ENCODE measurements at places on chromosomes 5 and 9. TPM values are rescaled to one million over a fixed set of nuclear protein-coding genes. Genes with fewer than 3 reads are reported as not detected.
A peak's percentile ranks its signal among the peaks of the same experiment; 100 is the strongest.

GRCh38 chr5:141747152-141748141, 65.4 kb upstream of the ARAP3 start:
- H3K27me3 ChIP-seq: peaks cover 29% of the 10 kb centered on the region
- no peak overlapping the region for H3K4me3 ChIP-seq

Gene IRX1
- total RNA-seq: not detected

GRCh38 chr5:31639481-31640411, 815 bp downstream of the PDZD2 start:
- H3K27me3 ChIP-seq: no peaks in the 10 kb centered on the region
- peaks cover 28% of the 10 kb centered on the region for H3K4me1 ChIP-seq
- H3K27ac ChIP-seq: peak overlapping the region; percentile 81
- DNase-seq: peak; percentile 36

GRCh38 chr9:80218328-80218727, 646.6 kb downstream of the TLE4 start:
- no peaks in the 10 kb centered on the region for H3K36me3 ChIP-seq
- H3K4me1 ChIP-seq: no peaks in the 10 kb centered on the region
- H3K4me3 ChIP-seq: no peak overlapping the region
- DNase-seq: no peak

GRCh38 chr5:151718646-151719045, 31.9 kb upstream of the SPARC start:
- peak overlapping the region; percentile 65 for H3K27ac ChIP-seq
- H3K4me1 ChIP-seq: no peaks in the 10 kb centered on the region
- no peak overlapping the region for H3K4me3 ChIP-seq
- no peaks in the 10 kb centered on the region for H3K27me3 ChIP-seq

GRCh38 chr9:31671011-31671410, 713.4 kb upstream of the ACO1 start:
- no peaks in the 10 kb centered on the region for H3K27me3 ChIP-seq
- no peak overlapping the region for H3K27ac ChIP-seq
- no peak overlapping the region for H3K4me3 ChIP-seq
- DNase-seq: no peak

GRCh38 chr5:108556441-108557145, 174.7 kb upstream of the FBXL17 start:
- no peak overlapping the region for H3K4me3 ChIP-seq
- no peak for DNase-seq
- no peaks in the 10 kb centered on the region for H3K27me3 ChIP-seq
- no peaks in the 10 kb centered on the region for H3K4me1 ChIP-seq
- H3K27ac ChIP-seq: no peak overlapping the region

- no peaks in the 10 kb centered on the region for H3K27me3 ChIP-seq
- no peaks in the 10 kb centered on the region for H3K36me3 ChIP-seq
- no peak overlapping the region for H3K27ac ChIP-seq
- H3K4me3 ChIP-seq: no peak overlapping the region
- H3K4me1 ChIP-seq: peaks cover 13% of the 10 kb centered on the region
Observed at GRCh38 chr9:110189559-110190320, 18.2 kb downstream of the C9orf152 start.

Gene PCDHGA5
- 7.1 TPM for total RNA-seq

Gene ADGRD2
- not detected for total RNA-seq

Gene TNFSF15
- total RNA-seq: 0.09 TPM

DNA sequence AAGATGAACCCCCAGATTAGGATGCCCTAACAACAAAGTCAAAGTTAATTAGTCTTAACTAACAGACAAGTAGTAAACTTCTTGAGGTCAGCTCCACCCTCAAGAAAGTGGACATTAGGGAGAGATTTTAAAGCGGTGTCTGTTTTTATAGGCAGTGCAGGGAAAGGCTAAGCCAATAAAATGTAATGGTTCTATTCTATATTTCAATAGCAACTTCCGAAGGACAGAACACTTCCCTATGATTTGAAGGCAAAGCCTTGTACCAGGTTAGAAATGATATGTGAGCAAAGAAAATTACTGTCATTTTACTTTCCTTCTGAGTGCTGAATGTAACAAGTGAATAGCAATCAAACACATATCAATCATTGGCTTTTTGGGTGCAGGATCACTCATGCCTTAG, 455.2 kb downstream of the ISL1 start:
- no peaks in the 10 kb centered on the region for H3K36me3 ChIP-seq
- DNase-seq: no peak
- H3K27me3 ChIP-seq: no peaks in the 10 kb centered on the region
- no peak overlapping the region for H3K4me3 ChIP-seq
- H3K4me1 ChIP-seq: no peaks in the 10 kb centered on the region

DNA sequence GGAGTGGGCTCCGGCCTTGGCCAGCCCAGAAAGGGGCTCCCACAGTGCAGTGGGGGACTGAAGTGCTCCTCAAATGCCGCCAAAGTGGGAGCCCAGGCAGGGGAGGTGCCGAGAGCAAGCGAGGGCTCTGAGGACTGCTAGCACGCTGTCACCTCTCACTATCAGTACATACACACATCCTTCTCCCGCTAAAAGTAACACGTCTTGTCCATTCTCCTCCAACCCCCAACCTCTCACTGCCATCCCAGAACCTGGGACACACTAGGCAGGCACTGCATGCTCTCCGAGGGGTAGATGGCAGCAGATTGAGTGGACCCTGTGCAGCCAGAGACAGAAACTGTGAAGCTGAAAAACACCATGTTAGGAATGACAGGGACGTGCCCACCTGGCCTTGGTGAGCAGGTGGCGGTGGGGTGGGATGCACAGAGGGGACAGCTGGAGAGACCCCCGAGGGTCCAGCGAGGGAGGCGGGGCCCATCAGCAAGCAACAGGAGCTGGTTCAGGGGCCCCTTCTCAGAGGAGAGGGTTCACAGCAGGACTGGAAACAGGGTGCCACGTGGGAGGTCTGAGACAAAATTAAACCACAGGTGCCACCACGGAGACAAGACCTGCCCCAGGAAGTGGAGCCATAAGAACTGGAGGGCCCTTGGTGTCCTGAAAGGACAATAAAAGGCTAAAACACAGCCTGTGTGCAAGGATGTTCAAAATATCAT, 16.9 kb downstream of the SEMA4D start:
- no peaks in the 10 kb centered on the region for H3K27me3 ChIP-seq
- H3K36me3 ChIP-seq: no peaks in the 10 kb centered on the region
- no peak for DNase-seq
- peaks cover 26% of the 10 kb centered on the region for H3K4me1 ChIP-seq
- H3K27ac ChIP-seq: no peak overlapping the region

DNA sequence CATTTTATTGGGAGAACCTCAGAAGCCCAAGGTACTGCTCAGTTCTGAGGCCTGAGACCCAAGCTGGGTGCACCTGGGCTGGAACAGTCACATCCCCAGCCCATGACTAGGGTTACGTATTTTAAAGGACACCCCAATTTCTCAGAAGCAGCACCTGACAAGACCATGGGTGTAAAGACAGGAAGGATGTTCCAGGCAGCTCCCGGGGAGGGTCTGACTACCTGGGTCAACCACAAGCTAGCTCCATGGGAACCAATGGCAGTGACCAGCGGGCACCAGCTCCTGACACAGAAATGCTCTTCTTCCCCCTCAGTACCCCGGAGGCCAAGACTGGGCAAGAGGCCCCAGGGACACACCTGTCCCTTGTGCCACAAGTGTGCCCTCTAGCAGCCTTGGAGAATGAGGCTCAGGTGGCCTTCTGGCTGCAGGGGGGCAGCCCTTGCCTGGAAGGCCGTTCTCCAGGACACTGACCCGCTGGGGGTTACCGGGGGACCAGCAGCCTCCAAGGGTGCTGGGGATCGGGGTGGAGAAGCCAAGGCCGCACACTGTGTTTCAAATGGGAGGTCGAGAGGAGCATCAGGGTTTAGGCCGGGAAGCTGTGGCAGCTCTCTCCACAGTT, 52.6 kb downstream of the IPPK start:
- peaks cover 34% of the 10 kb centered on the region for H3K4me1 ChIP-seq
- H3K36me3 ChIP-seq: peaks cover 96% of the 10 kb centered on the region
- no peaks in the 10 kb centered on the region for H3K27me3 ChIP-seq

GRCh38 chr9:126874546-126875314, 14.3 kb downstream of the ZBTB34 start:
- no peak overlapping the region for H3K4me3 ChIP-seq
- DNase-seq: no peak
- H3K27me3 ChIP-seq: no peaks in the 10 kb centered on the region
- H3K36me3 ChIP-seq: peaks cover 6% of the 10 kb centered on the region

Gene SPINK7
- not detected for total RNA-seq

Gene TRIM36
- 0.13 TPM for total RNA-seq

DNA sequence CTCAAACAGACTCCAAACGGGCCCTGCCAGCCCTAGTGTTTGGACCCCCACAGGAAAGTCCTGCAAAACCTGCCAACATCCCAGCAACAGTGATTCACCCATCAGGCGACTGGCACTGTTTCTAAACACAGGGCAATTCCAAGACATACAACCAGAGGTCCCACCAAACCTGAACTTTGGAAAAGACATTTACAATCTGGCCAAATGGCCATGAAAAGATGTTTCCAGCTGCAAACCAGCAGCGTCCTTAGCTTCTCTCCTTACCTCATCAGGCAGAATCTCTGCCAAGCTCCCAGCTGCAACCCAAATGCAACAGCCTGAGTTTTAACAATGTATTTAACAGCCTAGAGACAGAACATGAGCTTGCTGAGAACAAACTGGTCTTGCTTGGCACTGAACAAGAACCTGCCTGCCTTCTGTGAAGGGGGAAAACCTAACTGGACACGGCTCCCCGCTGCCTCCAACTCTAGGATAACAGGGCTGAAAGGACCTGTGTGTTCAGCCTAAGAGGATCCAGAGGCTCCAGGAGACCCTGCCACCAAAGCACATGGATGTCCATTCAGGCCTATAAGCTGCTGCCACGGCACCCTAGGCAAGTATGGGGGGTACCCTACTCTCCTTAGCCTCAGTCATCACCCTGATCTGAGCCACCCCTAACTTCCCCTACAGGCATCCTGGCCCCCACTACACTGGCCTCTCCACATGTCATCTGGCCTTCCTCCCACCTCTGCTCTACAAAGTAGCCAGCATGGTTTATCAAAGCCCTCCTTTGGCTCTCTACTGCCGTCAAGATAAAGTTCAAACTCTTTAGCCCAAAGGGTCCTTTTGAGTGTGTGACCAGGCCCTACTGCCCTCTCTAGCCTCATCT, 5.6 kb downstream of the P4HA2 start:
- H3K27ac ChIP-seq: peak overlapping the region; percentile 35
- peak; percentile 65 for DNase-seq
- H3K36me3 ChIP-seq: peaks cover 16% of the 10 kb centered on the region
- H3K4me1 ChIP-seq: peaks cover 98% of the 10 kb centered on the region
- H3K4me3 ChIP-seq: no peak overlapping the region

Gene FRRS1L
- total RNA-seq: 2.5 TPM

DNA sequence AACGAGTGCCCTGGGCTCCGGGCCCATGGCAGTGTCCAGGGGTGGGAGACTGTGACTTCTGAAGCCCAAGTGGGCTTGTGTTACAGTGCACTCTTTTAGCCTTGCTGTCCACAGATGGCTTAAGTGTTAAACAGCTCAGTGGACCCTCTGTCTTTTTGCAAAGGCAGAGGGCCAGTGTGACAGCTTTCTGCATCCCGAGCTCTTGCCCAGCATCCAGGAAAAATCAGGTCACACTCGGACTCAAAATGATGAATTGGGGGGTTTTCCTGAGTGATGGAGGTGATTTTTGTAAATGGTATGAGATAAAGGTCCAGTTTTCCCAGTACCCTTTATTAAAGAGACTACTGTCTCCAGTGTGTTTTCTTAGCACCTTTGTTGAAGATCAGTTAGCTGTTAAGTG, 321.3 kb upstream of the GRAMD2B start:
- H3K4me3 ChIP-seq: no peak overlapping the region
- no peaks in the 10 kb centered on the region for H3K36me3 ChIP-seq
- H3K4me1 ChIP-seq: no peaks in the 10 kb centered on the region
- H3K27me3 ChIP-seq: no peaks in the 10 kb centered on the region

GRCh38 chr9:101567725-101568350, 26.9 kb downstream of the PPP3R2 start:
- H3K27me3 ChIP-seq: no peaks in the 10 kb centered on the region
- H3K27ac ChIP-seq: no peak overlapping the region
- no peak overlapping the region for H3K4me3 ChIP-seq
- H3K4me1 ChIP-seq: no peaks in the 10 kb centered on the region
- no peak for DNase-seq

DNA sequence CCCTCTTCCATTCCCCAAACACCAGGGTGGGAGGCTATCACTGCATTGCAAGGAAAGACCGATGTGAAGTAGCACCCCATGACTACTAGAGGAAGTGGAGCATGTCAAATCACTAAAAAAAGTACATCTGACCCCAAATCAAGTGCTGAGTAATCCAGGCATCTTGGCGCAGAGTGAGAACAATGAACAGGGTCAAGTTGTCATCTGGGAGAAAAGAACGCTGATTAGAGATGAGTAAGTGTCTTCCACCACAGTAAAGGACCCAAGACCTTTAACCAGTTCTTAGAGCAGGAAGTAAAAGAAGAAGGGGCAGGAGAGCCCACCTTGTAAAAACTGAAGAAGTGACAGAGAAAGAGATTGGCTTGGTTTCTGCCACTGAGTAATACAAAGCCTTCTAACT, 75.0 kb upstream of the RAD23B start:
- H3K4me3 ChIP-seq: no peak overlapping the region
- no peaks in the 10 kb centered on the region for H3K36me3 ChIP-seq
- DNase-seq: no peak
- no peaks in the 10 kb centered on the region for H3K4me1 ChIP-seq

All from heart right ventricle (tissue), 16 donors.